T1000 (cell line): ENCODE measurements at places on chromosomes 2 and 18.

GRCh38 chr2:19114754-19115231 is 243.6 kb downstream of the OSR1 start:
- DNase-seq, result no peak

DNA sequence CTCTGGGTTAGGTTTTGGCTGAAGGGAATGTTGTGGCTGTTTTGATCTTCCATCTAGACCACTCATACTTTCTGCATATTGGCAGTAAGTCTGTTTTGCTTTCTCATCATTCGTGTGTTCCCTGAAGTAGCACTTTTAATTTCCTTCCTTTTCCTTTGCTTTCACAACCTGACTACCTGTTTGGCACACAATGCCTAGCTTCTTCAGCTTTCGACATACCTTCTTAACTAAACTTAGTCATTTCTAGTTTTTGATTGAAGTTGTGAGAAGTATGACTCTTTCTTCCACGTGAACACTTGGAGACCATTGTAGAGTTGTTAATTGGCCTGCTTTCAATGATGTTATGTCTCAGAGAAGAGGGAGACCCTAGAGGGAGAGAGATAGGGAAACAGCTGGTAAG is 123.6 kb upstream of the EPB41L3 start:
- no peak for DNase-seq

DNA sequence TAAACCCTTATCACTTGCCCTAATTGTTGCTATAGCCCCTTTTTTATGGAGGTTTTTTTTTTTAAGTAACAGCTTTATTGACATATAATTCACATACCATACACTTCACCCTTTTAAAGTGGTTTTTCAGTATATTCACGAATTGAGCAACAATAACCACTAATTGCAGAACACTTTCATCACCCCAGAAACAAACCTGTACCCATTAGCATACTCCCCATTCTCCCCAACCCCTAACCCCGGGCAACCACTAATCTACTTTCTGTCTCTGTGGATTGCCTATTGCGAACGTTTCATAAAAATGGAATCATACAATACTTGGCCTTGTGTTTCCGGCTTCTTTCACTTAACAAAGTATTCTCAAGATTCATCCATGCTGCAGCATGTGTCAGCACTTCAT is 213.6 kb downstream of the ATAD2B start:
- DNase-seq, result no peak

DNA sequence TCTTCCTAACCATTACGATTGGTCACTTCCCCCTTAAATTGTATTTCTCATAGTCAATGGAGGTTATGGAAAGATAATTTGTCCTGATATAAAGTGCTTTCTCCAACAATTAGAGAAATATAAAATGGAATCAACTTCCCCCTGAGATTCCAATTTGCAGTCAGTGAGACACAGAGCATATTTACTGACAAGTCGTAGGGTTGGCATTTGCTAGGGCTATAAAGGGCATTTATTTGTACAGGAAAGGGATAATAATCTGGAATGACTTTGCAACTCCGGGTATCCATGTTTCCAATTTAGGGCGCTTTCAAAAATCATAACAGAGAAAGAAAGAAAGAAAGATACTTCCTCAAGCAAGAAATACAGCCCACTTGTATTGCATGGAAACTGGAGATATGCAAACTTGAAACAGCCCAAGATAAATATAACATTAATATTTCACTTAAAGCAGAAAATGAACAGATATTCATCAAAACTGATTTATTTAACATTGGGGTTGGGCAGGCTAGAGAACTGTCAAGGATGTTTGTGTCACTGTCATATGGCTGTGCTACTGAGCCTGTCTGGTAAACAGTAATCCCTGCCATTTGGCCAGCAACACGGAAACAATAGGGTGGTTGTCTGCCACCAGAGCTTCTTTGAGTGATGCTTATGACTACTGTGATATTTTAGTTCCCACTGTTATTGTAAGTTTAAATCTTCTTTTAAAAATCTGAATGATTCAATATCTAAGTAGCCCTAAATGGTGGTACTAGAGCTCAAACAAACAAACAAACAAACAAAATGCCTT is 621.8 kb downstream of the LRP1B start:
- DNase-seq, result no peak

GRCh38 chr2:71884303-71885042 is 263.2 kb downstream of the CYP26B1 start:
- peak; percentile 9 for DNase-seq

- DNase-seq, result no peak
Measured at GRCh38 chr2:207288628-207289027, 122.9 kb upstream of the KLF7 start.

DNA sequence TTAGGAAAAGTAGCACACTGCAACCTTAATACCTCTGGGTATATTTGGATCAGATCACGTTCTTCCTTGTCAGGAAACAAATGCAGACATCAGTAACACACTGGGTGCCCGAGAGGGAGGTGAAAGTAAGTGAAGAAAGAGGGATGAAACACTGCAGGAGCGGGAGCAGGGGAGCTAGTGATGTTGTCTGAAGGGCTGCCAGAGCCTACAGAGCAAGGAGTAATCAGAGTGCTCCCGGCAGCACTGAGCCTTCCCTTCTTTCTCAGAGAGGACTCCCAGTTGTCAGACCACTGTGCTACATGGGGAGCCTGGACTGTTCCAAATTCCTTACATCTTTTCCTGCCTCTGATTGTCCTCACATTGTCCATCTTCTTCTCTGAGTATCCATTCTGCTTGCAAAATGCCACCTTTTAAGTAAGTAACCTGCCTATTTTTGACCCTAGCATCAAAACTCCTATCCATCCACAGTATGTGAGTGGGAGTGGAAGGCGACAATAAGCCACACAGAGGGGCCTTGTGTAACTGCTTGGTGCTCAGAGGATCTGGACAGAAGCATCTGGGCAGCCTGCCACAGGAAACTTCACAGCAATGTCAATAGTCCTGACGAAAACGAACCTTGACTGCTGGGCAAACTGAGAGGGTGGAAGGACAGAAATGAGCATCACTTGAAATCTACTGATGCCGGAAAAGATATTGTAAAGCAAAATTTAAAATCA is 10.8 kb upstream of the NAB1 start:
- DNase-seq, result no peak

DNA sequence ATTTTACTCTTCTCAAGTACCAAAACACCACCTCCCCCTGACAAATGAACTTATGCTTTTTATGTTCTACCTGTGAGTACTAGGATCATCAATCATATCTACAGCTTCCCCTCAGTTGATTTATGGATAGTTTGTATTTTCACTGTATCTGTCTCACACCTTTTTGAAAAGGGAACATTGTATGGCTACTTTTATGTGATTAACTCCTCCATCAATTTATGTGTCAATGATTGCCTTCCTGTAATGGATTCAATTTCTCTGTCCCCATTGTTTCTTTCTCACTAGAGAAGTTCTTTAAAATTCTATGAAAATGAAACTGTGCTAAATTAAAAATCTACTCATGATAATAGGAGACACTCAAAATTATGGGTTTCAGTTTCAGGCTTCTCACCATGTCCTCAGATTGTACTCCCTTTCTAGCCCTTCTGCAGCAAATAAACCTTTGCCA is 935.0 kb downstream of the TRIB2 start:
- no peak for DNase-seq
